ENCODE measurements at places on chromosomes 7 and 10. TPM values are rescaled to one million over a fixed set of nuclear protein-coding genes. Genes with fewer than 3 reads are reported as not detected.

DNA sequence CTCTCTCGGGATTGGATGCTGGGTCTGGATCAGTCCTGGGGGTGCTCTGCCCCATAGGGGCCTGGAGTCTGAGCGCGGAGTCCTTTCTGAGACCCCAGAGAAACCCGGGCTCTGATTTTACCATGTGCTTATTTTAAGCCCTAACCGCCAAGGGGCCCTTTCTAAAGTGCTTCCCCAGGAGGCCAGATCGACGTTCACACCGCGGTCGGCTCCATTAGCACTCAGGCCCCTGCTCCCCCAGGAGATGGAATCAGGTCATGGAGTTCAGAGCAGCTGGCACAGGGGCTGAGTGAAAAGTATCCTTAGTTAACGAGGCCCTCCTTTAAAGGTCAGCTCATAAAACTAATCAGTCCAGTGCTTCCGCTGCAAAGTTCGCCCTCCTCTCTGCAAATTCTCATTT, 159.4 kb upstream of the COBL start:
- no peak for DNase-seq

DNA sequence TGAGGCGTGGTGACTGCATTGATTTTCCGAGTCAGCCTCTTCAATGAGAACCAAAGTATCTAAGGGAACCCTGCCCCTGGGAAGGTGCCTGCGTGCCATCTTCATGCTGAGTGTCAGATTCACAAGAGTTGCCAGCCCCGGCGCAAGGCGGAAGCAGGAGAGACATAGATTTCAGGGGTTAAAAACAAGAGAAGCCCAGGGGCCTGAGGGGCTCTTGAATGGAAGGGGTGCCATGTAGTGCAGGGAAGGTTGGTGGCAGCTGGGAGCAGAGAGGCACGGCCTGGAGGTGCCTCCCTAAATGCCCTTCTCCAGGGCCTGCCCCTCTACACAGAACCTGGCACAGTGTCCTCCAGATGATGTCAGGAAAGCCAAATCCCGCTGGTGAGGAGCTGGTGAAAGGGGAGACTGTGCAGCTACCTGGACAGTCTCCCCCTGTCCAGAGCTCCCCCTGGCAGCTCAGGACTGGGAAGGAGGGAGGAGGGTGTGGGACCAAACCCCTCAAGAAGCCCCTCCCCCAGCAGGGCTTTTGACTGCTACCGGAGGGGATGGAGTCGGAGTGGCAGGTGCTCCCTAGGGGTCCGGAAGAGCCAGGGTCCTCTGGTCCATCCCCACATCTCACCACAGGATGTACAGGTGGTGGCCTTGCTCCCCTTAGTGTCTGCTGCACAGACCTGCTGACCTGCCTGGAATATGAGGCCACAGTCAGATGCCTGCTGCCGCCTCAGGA, 137.9 kb downstream of the TCERG1L start:
- no peak for DNase-seq

GRCh38 chr7:130385600-130386066, 5.3 kb downstream of the CPA1 start:
- DNase-seq = no peak

DNA sequence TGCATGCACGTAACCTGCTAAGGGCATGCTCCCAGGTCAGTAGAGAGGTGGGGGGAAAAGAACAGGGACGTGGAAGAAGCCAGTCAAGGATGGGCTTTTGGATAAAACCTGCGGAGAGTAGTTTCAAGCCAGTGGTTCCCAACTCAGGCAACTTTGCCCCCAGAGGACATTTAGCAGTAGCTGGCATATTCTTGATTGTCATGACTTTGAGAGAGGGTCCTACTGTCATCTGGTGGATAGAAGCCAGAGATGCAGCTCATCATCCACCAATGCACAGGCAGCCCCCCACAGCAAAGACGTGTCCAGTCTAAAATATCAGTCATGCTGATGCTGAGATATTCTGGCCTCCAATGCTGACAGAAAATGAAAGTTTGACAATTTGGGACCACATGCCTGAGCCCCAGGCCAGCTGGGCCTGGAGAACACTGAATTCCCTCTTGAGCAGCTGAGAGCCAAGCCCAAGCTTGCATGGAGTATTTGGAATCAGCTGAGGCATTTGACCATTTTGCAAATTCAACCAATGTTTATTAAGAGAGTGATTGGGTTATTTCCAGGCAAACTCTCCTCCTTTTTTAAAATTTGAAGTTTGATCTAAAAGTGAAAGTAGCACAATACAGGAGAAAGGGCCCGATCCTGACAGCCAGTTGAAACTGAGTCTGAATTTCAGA, 110.0 kb upstream of the C7orf33 start:
- DNase-seq = no peak

Gene ARID5B
- 89.5 TPM for total RNA-seq

DNA sequence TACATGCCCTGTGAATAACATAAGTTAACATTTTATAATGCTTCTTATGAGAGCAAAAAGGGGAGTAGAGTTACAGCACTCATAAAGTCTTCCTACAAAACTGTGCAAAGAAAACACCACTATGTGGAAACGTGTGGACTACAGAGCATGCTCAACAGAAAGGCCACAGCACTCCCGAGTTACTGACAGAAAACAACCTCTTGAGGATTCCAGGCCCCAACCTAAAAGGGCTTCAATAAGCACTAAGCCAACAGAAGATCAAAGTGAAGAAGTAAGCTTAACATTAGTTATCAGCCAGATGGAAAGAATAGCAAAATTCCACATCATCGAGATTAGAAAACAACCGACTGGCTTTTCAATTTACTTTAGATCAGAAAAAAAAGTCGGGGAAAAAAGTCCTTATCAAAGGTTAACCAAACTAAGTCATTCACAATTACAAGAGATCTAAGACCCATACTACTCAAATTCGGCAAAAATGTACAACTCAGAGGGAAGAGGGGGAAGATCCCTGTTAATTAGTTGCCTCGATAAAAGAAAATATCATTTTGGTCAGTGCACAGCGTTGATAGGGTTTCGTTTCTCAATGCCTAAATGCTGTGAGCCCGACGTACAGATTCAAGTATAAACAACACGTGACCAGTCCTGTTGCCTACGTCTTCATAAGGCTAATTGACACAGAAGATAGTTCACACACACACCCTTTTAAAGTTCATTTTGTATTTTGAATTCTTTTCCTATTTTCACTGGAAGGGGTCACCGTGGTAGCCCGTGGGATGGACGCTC, 1.4 kb downstream of the KBTBD2 start:
- no peak for DNase-seq

GRCh38 chr7:57638666-57639065, 188.7 kb downstream of the ZNF716 start:
- peak; percentile 5 for DNase-seq

Gene MRPS24
- total RNA-seq = 86.1 TPM

Gene PRRT4
- 3.8 TPM for total RNA-seq

Gene BEND7
- total RNA-seq = 9.9 TPM

DNA sequence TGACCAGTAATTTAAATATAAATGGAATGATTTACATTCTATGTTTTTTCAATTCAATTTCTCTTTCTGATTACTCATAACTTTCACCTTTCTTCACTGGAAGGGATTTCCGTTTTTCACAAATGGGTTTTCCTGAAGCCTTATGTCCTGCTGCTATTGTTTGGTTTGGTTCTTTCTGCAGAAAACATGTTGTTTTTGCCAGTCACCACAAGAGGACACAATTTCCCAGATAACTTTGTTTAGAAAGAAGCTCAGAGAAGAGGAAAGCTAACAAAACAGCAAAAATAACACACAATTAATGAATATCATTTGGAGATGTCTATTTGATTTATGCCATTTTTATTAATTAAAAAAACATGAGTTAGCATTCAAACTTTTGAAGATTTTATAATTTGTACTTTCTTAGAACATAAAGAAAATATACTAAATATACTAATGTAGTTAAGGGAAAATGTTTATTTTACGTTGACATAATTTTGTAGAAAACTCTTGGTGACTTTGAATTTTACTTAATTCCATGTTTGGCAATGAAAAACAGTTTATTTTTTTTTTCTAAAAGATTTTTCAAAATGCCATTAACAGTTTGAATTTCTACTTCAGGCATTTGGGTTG, 4.6 kb upstream of the TWIST1 start:
- no peak for DNase-seq

All from breast epithelium (tissue), 4 donors.